ENCODE measurements at places on chromosomes 2 and 18. TPM values are rescaled to one million over a fixed set of nuclear protein-coding genes. Genes with fewer than 3 reads are reported as not detected.
A peak's percentile ranks its signal among the peaks of the same experiment; 100 is the strongest.

DNA sequence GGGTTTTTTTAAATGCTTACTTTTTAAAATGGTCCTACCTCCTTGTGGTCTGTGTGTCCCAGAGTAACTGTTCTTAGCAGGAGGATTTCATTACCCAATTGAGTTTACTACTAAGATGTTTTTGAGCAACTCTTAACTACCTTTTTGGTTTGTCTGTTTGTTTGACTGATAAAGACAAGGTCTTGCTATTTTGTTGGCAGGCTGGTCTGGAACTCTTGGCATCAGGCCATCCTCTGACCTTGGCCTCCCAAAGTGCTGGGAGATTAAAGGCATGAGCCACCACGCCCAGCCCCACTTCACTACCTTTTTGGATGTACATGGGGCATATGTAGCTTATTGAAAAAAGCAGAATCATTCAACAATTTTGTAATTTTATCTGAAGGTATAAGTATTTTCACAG, 14.9 kb downstream of the MRPS9 start:
- DNase-seq: no peak
- H3K27me3 ChIP-seq: no peaks in the 10 kb centered on the region
- peaks cover 5% of the 10 kb centered on the region for H3K4me1 ChIP-seq
- no peak overlapping the region for H3K4me3 ChIP-seq
- H3K36me3 ChIP-seq: no peaks in the 10 kb centered on the region

CACNB4 gene
- total RNA-seq: 2.1 TPM

DNA sequence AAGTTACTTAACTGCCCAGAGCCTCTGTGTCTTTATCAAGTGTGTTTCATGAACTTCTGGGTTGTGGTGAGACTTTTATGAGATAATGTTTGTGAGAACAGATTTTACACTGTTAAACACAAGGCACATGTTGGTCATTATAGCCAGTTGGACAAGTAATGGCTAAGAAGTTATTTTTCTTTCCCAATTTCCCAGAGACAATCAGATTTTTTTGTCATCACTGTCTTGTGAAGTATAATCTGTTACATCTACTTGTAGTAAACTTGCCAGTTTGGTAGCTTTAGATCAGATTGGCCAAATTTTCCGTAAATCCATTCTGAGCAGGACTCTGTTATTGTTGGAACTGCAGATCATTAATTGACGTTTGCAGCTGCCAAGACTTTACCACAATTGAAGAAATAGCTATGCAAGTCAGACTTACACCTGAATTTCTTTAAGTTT, 838.8 kb downstream of the SLC4A3 start:
- H3K27ac ChIP-seq: no peak overlapping the region
- H3K4me3 ChIP-seq: no peak overlapping the region
- H3K36me3 ChIP-seq: no peaks in the 10 kb centered on the region
- H3K27me3 ChIP-seq: no peaks in the 10 kb centered on the region
- H3K4me1 ChIP-seq: no peaks in the 10 kb centered on the region
- no peak for DNase-seq

MDH1B gene
- 0.19 TPM for total RNA-seq

PKDCC gene
- 102 TPM for total RNA-seq

ERBB4 gene
- total RNA-seq: 0.19 TPM

OSR1 gene
- 96.4 TPM for total RNA-seq

TSPYL6 gene
- not detected for total RNA-seq

GRCh38 chr2:177636672-177637071, 244.1 kb downstream of the AGPS start:
- H3K27me3 ChIP-seq: no peaks in the 10 kb centered on the region
- no peaks in the 10 kb centered on the region for H3K36me3 ChIP-seq
- no peak for DNase-seq
- H3K27ac ChIP-seq: no peak overlapping the region

DNA sequence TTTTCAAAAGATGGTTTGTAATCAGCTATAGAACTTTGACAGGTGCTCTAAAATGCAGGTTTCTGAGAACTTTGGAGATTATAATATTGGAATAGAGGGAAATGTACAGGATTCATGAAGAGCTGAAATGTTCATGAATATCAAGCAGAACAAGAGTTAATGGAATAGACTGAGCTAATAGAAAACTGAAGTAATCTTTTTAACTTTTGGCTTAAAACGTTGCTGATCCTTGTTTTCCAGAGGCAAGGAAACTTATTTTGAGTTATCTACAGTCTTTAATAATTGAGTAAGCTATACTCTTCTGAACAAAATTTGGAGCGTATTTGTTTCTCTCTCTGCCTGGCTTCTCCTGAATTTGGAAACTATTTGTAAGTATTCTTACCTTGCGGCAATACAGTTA, 10.8 kb upstream of the IL18RAP start:
- H3K36me3 ChIP-seq: no peaks in the 10 kb centered on the region
- DNase-seq: no peak
- no peaks in the 10 kb centered on the region for H3K4me1 ChIP-seq
- no peak overlapping the region for H3K4me3 ChIP-seq
- H3K27me3 ChIP-seq: no peaks in the 10 kb centered on the region
- H3K27ac ChIP-seq: no peak overlapping the region

SERPINB7 gene
- not detected for total RNA-seq

DNA sequence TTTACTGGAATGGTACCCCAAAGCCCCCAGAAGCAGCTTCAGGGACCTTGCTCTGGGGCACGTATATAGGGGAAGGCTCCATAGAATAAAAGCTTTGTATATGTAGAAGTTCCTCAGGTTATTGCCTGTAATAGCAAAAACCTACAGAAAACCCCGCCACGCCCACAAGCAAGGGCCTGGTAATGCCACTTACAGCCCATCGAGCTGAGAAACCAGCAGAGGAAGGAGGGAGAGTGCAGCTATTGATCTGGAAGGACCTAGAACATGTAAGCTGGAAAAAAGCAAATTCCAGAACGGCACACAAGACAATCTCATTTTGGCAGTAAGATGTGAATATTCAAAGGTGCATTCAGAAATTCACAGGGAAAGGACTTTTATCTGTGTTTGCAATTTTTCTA, 15.8 kb downstream of the HS1BP3 start:
- peak overlapping the region; percentile 98 for H3K27ac ChIP-seq
- H3K36me3 ChIP-seq: peaks cover 39% of the 10 kb centered on the region
- H3K4me3 ChIP-seq: no peak overlapping the region
- DNase-seq: no peak
- H3K27me3 ChIP-seq: no peaks in the 10 kb centered on the region
- peaks cover 91% of the 10 kb centered on the region for H3K4me1 ChIP-seq

DNA sequence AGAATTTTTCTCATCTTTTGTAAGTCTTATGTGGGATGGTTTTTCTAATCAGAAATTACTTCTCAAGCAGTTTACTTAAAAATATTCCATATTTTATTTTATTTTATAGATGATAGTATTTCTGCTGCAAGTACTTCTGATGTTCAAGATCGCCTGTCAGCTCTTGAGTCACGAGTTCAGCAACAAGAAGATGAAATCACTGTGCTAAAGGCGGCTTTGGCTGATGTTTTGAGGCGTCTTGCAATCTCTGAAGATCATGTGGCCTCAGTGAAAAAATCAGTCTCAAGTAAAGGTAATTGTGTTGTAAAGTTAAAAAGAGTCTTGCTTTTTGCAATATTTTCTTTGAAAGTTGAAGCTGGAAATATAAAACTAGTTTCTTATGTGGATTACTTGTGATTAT, 76.2 kb downstream of the EML4 start:
- no peak overlapping the region for H3K27ac ChIP-seq
- H3K4me1 ChIP-seq: peaks cover 11% of the 10 kb centered on the region
- H3K36me3 ChIP-seq: no peaks in the 10 kb centered on the region
- no peak overlapping the region for H3K4me3 ChIP-seq

DNA sequence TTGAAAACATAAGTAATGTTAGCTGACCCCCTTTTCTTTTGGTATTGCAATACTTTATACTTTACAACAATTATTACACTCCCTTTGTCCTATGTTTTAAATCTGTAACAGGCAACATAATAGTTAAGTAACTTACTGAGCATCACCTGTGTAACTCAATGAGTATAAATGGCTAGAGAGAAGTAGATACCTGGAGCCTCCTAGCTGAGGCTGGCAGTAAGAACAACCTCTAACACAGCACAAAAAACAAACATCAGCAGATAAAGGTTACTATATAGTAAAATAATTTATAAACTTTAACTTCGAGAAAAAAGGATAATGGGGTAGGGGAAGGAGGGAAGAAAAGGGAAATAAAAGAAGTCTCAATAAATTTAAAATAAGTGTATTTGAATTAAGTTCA, 73.1 kb upstream of the ST8SIA5 start:
- peaks cover 57% of the 10 kb centered on the region for H3K36me3 ChIP-seq
- H3K4me1 ChIP-seq: no peaks in the 10 kb centered on the region
- no peak overlapping the region for H3K4me3 ChIP-seq
- no peak overlapping the region for H3K27ac ChIP-seq
- no peaks in the 10 kb centered on the region for H3K27me3 ChIP-seq

All from esophagus muscularis mucosa (tissue), 4 donors.